ENCODE measurements at places on chromosomes 4 and X.

- peak; percentile 85 for DNase-seq
Measured at GRCh38 chrX:4572691-4573090, 859.2 kb upstream of the PRKX start.

DNA sequence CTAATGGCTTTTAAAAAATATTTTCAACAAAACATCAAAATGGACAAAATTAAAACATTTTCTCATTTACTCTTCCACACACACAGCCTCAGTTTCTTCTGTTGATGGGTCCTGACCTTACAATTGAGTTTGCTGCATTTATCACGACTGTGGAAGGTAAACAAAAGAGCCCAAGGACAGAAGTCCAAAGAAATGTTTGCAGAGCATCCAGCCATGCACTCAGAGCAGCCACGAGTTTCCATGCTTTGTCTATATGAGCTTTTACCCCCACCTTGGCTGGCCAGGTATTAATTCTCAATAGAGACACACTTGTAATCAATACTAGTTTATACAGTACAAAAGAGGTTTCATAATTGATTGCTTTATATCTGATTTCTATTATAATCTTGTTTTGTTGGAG lies 85.0 kb upstream of the WDFY3 start:
- DNase-seq, result no peak

DNA sequence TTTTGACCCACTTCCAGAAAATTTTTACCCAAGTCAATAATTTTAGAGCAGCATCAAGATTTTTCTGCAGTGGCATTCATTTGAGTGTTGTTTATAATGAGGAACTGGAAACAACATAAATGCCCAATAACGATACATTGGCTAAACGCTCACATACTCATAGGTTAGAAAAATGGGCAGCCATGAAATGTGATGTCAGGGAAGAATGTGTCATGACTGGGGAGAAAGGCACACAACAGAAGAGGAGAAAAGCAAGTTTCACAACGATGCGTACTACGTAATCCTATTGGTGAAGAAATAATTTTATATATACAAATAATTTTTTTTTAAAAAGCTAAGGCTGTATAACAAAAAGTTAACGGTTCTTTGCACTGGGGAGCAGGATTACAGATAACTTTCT lies 33.6 kb upstream of the MAP3K15 start:
- no peak for DNase-seq

- DNase-seq, result no peak
Measured at GRCh38 chrX:133859860-133860259, 125.5 kb downstream of the GPC3 start.

- no peak for DNase-seq
Measured at GRCh38 chrX:68431836-68432235, 1.5 kb downstream of the OPHN1 start.

DNA sequence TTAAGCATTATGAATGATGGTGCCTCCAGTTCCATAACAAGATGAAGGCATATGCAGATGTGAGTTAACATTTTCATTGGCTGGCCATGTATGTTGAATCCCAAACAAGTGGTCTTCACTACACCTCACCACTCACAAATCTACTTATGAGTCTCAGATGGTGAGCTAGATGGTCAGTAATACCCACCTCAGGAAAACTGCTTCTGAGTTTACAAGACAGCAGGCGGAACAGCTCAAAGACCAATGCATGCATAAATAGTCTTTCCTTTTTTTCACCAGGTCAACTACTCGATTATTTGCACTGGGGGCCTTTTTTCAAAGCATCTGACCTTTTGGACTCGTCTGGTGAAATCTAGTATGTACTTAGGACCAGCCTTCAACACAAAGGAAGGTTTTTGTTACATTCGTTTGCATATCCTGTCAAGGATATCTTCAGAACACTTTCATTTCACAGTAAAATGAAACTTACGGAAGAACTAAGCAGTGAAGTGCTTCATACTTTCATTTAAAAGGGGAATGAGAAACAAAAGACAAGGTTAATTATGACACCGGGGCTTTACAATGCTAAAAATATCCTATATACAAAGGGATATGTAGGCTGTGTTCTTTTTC lies 23.1 kb upstream of the TLR7 start:
- DNase-seq, result no peak

Data from NCI-H2081 (cell line).